ENCODE measurements at places on chromosomes 7 and 10. TPM values are rescaled to one million over a fixed set of nuclear protein-coding genes. Genes with fewer than 3 reads are reported as not detected.

HMX3 gene
- total RNA-seq: not detected

OR13A1 gene
- total RNA-seq: 0.45 TPM

GRCh38 chr7:93882468-93882867 is 8.1 kb downstream of the TFPI2 start:
- DNase-seq: no peak

DNA sequence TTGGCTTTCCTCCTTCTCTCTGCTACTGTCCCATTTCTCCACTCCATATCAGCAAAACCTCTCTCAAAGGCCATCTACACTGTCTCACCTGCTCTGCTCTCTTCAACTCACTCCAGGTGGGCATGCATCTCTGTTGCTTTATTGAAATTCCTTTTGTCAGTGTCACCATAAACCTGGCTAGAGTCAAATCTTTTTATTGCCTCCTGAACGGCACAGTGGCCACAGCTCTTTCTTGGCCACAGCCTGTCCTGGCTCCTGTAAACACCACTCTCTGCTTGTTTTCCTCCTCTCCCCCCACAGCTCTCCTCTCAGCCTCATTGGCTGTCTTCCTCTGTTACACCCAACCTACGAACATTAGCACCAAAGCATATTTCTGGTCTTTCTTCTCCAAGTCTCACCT is 31.1 kb upstream of the TMEM273 start:
- DNase-seq: no peak

DNA sequence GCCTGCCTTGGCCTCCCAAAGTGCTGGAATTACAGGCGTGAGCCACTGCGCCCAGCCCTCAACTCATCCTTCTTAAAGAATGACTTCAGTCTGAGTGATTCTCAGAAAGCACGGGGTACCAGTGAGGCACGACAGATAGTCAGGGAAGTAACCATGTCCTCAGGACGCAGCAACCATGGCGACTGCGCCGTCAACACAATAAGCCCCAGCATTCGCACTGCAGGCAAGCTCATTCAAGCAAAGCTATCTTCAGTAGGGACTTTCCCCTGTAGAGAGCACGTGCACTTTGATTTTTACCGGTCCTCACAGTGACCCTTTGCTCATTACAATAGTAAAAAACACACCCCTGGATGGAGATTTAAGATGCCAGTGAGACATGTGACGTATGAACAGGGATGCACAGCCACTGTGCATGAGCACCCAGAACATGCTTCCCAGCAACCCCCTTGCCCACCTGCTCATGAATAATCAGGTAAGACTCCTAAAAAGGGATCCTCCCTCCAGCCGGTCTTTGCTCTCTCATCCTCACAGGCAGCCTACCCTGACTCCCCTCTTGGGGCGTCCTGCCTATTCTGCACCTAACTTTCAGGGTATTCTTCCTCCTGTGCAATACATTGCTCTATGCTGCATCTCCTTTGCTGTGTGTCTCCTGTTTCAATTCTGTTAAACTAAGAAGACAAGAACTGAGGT is 9.1 kb downstream of the WDR86 start:
- no peak for DNase-seq

DNA sequence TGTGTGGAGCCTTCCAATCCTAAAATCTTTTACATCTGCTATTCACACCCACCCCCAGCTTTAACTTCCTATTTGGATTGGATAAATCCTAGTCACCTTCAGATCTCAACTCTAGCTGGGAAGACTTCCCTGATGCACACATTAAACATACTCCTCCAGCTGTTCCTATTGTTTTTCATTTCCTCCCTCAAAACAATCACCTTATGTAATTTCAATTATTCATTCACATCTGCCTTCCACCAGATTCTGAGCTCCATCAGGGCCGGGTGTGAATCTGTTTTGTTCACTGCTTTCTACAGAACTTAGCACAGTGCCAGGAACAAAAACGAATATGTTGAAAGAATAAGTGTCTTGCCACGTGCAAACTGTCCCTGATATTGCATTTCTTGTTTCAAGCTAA is 497.4 kb downstream of the PLXDC2 start:
- no peak for DNase-seq

Data from cerebellum (tissue), 4 donors.